ENCODE measurements at places on chromosomes 11 and 22.

- DNase-seq, result no peak
Measured at GRCh38 chr22:41883400-41883799, 31.5 kb downstream of the SHISA8 start.

- no peak for DNase-seq
Measured at GRCh38 chr22:38262051-38262795, 10.6 kb downstream of the TMEM184B start.

DNA sequence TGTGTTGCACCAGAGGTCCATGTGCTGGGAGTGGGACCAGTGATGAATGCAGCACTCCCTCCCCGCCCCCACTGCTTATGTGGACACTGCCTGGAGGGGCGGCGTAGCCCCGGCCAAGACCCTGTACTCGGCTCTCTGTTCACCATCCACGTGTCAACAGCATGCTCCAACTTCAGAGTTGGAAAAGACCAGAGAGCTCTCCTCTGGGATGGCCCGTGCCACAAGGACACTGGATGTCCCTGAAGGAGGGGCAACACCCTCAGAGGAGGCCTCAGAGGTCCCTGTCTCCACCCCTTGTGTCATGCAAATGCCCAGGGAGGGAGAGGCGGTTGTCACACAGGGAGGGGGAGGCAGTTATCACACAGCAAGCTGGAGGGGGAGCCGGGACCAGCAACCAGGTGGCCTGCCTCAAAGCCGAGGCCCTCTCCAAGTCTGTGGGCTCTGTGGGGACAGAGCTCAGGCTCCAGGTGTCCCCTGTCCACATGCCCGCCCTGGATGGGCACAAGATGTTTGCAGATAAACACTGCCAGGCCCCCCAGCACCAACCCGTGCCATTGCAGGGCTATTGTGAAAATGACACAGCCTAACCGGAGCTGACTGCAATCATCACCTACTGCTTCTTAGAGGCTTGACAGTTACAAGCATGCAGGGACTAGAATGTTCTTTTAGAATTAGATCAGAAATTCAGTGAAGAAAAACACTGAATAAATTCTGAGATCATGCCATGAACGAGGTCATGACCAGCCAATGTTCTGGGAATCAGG is 121.1 kb downstream of the PHF21B start:
- no peak for DNase-seq

GRCh38 chr11:125451400-125452124 is 44.5 kb downstream of the FEZ1 start:
- DNase-seq, result no peak

GRCh38 chr11:58801974-58802545 is 42.4 kb downstream of the GLYATL2 start:
- DNase-seq, result no peak

DNA sequence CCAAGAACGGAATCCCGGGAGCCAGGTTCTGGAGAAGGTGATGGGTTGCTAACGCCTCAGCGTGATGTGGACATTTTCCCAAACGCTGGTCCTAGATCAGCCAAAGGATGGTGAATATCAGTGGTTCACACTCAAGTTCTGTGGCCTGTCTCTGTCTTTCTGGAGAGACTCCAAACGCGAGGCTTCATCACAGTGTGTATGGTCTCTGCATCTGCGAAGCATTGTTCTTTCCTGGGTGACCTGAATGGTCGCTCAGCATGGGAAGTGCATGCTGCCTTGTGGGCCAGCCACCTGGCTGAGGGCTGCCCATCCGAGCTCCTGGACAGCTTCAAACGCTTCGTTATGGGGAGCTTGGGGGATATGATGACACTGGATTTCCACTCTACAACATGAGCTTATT is 810.0 kb downstream of the TBC1D22A start:
- DNase-seq, result no peak

GRCh38 chr22:42661985-42662831 is 13.0 kb upstream of the CYB5R3 start:
- peak; percentile 62 for DNase-seq

DNA sequence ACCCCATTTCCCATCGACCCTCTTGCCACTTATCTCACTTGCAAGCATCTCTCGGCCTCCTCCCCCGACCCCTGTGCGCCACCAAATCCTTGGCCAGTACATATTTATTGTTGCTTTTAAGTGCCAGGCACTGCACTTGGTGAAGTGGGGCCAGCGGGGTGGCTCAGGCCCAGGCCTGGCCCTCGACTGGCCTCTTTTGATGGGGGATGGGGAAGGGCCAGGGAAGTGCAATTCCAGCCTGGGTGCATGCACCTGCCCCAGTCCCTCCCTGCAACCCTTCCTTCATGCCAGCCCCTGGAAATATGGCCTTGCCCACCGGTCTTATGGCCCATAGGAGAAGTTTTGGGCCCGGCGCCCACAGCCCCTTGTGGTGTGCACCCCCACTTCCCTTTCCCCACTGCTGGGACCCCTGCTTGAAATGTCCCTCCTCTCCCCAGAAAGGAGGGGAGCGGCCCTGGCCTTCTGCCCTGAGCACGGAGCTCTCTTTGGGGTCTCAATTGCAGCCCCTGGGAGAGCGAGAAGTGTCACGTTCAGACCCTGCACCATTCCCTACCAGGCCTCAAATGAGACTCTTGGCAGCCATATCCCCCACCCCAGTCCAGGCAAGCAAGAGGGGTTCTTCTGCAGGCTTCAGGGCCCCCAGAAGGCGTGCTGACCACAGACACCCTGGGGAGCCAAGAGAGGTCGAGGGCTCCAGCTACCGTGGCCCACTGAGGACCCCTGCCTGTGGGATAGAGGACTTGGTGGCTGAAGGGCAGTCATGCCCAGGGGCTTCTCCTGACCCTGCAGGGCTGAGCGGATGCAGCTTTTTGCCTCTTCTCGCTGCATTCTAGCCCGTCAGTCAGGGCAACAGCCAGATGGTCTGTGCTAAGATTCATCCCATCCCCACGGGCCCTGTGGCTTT is 961 bp downstream of the SUSD2 start:
- DNase-seq, result no peak

- DNase-seq, result no peak
Measured at GRCh38 chr11:20551096-20551495, 48.3 kb upstream of the SLC6A5 start.

DNA sequence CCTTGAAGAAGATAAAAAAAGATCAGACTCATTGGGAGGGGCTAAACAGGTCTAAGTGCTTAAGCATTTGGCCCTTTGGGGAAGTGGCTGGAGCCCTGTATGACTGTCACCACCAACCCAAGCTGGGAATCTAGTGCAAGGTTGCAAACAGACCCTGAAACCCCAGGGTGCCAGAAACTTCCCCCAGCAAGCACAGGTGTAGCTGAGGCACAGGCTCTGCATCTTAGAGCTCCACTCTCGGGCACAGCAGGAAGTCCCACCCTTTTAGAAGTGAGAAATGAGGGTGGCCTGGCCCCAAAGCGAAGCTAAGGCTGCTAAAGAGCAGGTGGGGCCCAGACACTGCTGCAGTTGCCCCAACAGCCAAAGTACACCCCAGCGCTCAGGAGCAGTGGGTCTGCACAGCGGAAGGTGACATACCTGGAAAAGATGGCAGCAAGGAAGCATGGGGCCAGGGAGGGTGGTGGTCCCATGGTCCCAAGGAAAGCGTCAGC is 5.8 kb upstream of the KDM2A start:
- no peak for DNase-seq

- DNase-seq, result no peak
Measured at GRCh38 chr11:76756341-76756741, 26.8 kb upstream of the TSKU start.

DNA sequence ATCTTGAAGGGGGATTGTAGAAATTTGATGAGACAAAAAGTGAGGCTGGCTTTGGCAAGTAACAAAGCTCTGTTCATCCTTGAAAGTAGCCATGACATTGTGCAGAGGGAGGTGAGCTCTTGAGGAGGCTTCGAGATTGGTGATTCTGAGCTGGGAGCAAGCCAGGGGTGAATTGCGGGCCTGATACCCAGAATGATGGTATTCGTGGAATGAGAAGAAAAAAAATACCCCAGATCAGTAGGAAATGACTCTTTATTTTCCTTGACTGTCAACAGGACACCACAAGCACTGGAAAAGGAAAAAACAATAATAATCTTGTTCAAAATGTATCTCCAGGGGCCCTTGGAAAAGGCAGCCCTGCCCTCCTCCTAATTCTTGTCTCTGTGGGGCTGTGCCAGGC is 62.7 kb downstream of the TSPAN18 start:
- DNase-seq, result no peak

GRCh38 chr11:33747979-33748378 is 11.8 kb upstream of the CD59 start:
- no peak for DNase-seq

DNA sequence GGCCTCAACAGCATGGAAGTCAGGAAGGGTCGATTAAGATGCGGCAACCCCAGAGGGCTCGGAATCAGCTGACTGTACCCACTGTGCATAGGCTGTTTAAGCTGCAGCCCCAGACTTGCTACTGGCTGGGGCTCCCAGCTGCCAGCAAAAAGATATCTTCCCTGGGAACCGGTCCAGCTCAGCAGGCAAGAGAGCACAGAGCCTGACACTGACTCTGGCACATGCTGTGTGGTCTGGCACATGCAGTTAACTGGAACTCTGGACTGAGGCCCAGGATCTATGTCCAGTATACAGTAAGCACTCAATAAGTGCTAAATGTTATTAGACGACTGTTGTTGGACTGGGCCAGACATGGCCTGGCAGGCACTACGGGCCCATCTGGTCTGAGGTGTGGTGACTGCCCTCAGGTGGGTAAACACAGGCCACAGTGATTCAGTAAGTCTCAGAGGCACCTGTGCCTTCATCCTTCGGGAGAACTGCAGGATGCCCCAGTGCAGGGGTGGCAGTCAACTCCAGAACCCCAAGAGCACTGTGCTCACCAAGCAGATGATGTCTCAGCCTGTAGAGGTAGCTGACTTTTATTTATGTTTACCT is 87.6 kb downstream of the LARGE1 start:
- no peak for DNase-seq

DNA sequence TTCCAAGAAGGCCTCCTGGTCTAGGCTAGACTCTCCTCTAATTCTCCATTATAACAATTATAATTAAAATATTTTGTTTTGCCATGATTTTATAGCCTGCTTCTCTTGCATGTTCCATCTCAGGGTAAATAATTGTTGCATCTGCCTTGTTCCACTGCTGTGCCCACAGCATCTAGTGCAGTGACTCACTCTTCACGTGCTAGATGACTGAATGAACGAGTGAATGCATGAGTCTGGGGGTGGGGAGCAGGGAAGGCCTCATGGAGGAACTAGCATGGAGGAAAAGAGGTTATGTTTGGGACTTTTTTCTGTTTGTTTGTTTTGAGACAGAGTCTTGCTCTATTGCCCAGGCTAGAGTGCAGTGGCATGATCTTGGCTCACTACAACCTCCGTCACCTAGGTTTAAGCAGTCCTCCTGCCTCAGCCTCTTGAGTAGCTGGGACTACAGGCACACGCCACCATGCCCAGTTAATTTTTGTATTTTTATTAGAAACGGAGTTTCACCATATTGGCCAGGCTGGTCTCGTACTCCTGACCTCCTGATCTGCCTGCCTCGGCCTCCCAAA is 5.2 kb upstream of the OAF start:
- DNase-seq, result no peak

DNA sequence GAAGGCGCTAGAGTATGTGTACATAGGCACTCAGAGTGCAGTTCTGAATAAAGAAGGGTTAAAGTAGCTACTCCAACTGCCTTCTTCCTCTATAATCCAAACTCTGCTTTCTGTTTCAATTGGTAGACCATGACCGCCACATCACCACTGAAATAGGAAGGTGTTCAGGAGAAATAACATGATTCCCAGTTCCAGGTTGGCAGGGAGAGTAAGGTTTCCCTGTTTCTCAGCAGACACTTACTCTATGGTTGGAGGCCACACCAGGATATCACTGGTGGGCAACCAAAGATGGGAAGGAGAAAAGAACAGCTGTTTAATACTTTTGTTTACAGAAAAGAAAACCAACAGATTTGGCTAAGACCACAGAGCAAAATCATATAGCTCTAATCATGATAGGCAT is 37.9 kb downstream of the PAK1 start:
- DNase-seq, result no peak

- no peak for DNase-seq
Measured at GRCh38 chr11:629237-629583, 2.2 kb upstream of the SCT start.

DNA sequence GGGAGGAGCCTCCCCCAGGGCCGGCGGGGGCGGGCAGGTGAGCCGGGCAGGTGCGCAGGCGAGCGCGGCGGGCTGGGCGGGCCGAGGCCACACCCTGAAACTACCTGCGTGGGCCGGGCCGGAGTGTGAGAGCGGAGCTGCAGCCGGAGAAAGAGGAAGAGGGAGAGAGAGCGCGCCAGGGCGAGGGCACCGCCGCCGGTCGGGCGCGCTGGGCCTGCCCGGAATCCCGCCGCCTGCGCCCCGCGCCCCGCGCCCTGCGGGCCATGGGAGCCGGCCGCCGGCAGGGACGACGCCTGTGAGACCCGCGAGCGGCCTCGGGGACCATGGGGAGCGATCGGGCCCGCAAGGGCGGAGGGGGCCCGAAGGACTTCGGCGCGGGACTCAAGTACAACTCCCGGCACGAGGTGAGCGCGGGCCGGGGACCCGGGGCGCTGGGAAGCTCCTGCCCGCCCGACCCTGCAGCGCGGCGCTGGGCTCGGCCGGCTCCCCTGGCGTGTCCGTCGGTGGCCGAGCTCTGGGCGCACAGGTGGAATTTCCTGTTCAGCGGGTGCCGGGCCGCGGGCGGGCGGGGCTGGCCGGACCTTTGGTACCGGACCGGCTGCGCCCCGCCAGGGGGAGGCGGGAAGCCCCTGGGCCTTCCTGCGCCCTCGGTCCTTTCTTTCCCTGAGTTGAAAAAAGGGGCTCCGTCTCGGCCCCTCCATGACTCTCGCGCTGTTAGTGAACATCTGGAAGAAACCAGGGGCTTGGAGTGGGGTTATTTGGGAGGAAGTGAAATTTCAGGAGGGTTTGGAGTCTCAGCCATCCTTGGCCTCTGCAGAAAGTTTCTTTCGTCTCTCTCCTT is at the start of gene ST14:
Gene ST14 (plus strand): TSS at position 126 of the 841 bp plus-strand sequence. CDS start 198 bp downstream, at position 324.
- no peak for DNase-seq

GRCh38 chr11:14342906-14343305 is 16.1 kb downstream of the RRAS2 start:
- no peak for DNase-seq

GRCh38 chr11:119438599-119438998 is 15.6 kb upstream of the THY1 start:
- no peak for DNase-seq

DNA sequence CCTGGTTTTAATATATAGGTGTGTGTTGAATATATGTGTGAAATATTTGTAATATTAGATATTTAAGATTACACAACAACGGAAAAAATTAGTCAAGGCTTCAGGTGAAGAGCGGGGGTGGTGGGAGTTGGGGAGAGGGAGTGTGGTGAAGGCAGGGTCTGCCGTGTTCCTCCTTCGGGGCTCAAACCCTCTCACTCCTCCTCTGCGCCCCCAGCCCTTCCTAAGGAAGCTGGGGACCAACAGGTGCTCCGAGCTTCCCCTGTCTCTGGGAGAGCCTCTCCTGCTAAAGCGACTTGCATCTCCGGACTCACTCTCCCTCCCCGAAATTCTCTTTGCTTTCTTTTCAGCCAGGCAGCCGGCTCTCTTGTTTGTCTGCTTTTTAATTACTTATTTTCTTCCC is 960 bp upstream of the CADM1 start:
- no peak for DNase-seq
